ENCODE measurements at places on chromosomes 6 and 20.

DNA sequence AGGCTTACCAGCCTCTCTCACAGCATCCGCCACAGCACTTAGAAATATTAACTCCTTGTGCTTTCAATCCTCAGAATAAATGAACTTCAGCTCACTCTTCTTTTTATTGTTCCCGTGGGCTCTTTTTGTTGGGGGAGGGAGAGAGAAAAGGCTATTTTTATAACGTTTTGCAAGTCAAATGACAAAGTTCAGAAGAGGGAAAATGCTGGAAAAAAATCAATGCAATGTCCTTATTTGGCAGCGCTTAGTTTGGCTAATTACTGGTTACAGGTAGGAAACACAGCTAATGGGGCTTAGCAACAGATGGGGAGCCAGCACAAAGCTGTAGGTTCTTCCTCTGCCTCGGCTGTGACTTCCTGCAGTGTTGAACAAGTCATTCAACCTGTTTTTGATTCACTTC, 1067.0 kb upstream of the MAP3K7 start:
- DNase-seq, result no peak

DNA sequence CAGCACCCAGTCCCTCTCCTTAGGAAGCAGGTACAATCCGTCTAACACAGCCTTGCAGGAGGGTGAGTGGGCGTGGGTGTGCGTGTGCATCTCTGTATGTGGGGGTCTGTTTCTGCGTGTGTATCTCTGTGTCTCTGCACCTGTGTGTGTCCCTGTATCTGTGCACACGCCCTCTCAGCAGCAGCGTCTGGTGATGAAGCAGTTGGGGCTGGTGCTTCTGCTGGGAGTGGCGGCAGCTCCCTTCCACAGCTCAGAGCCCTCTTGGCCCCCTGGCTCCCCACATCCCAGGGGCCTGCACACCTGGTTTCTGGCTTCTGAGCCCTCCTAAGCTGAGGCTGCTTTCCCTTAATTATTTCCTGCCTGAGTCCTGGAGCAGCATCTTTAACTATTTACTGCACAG, 49.5 kb upstream of the CCDC167 start:
- DNase-seq, result peak; percentile 73

DNA sequence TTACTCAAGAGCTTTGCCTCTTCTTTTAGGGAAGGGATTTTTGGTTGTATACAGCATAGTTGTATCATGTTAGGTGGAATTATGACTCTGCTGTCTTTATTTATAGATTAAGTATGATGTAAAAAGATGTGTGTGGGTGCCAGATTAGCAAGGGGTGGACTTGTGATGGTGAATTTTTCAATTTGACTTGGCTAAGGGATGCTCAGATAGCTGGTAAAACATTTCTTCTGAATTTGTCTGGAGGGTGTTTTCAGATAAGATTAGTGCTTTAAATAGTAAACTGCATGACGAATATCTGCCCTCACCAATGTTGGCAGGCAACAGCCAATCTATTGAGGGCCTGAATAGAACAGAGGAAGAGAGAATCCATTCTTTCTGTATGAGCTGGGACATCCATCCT, 173.3 kb upstream of the TNFAIP3 start:
- DNase-seq, result no peak

- no peak for DNase-seq
Observed at GRCh38 chr6:108210556-108210955, 44.7 kb downstream of the NR2E1 start.

DNA sequence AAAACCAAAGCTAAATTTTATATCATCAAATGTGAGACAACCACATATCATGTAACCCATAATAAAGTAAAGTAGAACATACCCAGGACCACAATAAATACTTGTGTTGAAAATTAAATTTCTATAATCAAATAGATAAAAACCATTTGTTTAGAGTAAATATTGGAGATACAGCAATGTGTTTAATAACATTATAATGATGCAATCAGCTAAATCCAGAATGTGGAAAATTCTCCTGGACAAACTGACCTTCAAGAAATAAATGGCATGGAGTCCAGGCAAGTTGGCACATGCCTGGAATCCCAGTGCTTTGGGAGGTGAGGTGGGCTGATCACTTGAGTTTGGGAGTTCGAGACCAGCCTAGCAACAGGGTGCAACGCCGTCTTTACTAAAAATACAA, 84.0 kb downstream of the GPX5 start:
- no peak for DNase-seq

DNA sequence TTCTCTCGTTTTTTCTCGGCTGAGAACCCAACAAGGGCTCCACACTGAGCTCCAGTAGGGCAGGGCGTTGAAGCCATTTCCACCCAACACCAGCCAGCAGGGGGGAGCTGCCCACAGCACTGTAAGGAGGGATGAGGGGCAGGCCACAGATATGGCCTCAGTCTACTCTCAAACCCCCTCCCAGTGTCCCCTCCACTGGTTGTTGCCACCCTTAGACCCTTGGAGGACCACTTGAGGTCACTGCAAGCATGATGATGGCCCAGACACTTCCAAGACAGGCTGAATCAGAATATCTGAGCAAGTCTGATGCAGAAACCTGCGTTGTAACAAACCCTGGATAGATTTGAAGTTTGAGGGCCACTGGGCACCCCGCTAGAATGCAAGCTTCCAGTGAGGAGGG, 217.0 kb upstream of the CST7 start:
- no peak for DNase-seq

DNA sequence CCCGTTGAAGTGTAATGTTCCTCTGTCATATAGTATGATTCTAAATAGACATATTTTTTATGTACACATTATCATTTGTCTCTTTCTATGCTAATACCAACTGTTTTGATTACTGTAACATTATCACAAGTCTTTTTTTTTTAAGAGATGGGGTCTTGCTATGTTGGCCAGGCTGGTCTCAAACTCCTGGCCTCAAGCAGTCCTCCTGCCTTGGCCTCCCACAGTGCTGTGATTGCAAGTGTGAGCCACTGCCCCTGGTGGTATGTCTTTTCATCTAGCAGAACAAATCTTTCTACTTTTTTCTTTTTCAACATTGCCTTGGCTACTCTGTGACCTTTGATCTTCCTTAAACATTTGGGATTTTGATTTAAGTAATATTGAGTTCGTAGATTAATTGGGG, 57.7 kb downstream of the SLX4IP start:
- no peak for DNase-seq

DNA sequence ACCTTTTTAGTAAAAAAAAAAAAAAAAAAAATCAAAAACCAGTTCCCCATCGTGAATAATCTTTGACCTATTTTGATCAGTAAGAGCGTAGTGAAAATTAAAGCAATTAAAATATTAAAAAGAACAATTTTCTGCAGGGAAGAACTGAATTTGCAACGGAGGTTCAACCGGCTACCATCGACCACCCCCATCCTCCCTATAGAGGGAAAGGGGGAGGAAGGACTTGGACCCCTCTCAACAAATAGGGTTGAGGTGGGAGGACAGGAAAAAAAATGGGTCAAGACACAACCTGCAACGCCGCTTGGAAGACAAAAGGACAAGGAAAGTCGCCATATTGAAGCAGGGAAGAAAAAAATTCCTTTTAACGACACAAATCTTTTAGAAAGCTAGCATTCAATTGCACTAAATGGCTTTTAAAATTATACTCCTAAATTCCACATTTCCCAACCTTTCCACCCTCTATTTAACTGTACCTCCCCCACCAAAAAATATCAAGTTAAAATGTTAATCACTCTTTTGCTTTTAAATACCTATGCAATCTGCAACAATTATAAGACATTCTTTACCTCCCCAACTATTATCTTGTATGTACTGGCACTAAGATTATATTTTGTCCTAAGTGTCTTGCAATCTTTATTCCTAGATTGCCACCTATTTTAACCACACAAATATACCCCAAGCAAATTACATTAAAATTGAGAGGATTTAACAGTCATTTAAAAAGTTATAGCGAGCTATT, 1.7 kb downstream of the PPP1R10 start:
- peak; percentile 87 for DNase-seq

DNA sequence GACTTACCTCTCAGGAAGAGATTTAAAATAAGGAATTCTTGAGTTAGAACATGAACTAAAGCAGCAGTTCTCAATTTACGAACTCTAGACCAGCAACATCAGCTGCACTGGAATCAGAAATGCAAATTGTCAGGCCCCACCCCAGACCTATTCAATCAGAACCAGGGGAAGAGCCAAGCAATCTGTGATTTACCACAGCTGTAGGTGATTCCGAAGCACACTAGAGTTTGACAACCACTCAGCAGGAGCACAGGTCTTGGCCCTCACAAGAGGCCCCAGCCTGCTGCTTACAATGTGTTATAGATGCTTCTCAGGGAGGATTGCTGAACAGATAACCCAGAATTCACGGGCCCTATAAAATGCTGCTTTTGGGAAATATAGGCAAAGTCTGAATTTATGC, 279.2 kb downstream of the PTPRK start:
- DNase-seq, result no peak

DNA sequence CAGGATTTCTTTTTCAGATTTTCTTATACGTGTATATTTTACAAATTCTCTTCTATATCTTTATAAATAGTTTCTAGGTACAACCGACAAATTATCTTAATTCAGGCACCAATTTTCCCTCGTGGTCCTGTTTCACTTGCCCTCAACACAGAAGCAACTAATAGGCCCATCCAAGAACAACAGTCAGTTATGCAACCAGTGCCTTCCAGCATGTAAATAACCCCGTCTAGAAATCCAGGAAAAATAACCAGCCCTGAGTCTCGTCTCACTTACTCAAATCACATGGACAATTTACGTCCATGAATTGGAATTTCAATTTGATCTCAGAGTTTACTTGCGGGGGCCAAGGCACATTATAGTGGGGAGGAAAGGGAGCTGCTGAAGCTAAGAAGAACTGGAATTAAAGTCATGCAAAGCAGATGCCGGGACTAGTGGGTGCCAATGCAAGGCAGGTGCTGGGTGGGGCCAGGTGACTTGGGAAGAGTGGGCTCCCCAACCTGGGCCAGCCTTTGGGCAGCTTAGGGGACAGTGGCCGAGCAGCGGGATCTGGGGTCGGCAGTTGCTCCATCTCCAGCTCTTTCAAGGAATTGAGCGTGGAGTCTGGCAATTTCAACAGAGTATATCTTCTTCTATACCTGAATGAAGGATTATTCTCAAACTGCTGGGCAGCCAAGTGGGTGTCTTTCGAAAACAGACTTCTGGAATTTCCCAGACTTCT, 121.7 kb downstream of the EDN3 start:
- no peak for DNase-seq

GRCh38 chr20:1862663-1863053, 32.5 kb upstream of the SIRPA start:
- DNase-seq, result no peak

- no peak for DNase-seq
Observed at GRCh38 chr6:105726902-105727655, 324.2 kb upstream of the PREP start.

DNA sequence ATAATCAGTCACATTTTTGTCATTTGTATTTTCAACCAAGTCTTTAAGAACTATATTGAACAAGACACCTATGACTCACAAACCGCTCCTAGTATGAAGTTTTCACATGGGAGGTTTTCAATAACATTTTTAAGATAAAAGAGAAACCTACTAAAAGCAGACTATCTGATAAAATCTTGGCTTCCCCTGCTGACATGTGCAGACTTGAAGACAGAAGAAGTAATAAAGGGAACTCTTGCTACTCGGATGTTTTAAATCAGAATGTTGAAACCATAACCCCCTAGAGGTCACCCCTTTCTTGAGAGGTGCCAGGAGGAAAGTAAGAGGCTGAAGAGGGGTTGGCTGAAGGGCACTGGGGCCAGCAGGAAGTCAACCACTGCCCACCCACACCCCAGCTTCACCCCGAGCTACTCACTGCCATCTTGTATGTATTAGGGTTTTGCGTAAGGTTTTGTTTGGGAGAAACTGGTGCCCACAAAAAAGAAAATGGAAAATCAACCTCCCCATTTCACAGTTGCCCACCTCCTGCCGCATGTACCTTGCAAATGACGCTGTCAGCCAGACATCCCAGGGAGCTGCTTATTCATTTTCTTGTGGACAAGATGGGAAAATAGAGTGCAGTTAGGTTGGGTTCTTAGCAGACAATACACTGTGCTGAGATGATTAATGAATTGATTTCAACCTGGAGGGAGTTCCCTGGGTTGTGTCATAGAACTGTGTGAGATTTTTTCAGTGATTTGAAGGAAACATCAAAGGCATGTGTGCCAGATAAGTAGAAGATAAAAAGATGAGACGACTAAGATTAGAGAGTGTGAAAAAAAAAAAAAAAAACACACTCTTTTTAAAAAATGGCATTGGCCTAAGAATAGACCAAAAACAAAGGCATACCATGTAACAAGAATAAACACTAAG, 83.2 kb upstream of the TAB2 start:
- DNase-seq, result no peak

GRCh38 chr6:150603176-150603575, 3.5 kb downstream of the PLEKHG1 start:
- DNase-seq, result no peak

DNA sequence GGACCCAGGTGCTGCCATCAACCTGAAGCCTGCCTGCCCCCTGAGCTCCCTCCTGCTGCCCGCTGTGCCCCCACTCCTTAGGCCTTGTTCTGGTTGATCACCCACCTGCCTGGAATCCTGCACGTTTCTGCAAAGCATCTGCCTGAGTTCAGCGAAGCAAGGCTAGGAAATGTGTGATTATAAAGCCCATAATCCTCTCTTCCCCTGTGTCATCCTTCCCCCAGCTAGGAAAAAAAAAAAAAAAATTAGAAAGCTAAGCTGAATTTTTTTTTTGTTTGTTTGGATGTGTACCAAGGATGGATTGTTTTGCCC, 93.2 kb downstream of the FOXA2 start:
- no peak for DNase-seq

- no peak for DNase-seq
Observed at GRCh38 chr20:5393218-5393870, 76.6 kb upstream of the PROKR2 start.

DNA sequence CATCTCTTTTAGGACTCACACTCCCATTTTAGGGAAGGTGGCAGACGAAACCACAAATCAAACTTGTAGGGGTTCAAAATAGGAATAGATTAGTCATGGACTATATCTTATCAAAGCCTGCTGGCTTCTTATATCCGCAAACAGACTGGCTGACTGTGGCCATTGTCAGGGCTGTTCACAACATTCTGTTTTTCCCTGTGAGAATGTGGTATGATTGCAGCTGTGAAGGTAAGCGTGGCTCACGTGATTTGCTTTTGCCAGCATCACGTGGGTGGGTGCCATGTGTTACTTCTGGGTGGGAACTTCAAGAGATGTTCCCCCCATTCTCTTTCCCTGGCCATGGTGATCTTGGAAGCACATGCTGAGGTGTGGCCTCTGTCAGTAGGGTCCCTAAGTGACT, 5.9 kb downstream of the IP6K3 start:
- no peak for DNase-seq

GRCh38 chr6:26158076-26158580, 70.9 kb downstream of the HFE start:
- DNase-seq, result no peak

DNA sequence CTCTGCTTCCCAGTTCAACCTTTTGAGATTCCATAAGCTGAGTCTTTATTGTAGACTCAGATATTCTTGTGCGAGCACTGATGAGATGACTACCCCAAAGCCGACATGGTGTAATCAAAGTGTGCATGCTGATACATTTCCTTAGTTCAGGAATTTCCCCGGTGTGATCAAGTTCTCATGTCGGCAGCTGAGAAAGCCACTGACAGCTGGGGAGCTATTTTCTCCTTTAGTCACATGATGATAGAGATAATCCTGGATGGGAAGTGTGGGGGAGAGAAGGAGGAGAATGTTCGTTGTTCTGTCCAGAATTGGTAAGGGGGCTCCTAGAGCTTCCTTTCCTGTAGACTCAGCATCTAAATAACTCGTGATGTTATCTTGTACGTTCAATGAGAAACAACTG, 7.7 kb upstream of the CAP2 start:
- no peak for DNase-seq

Data from Karpas-422 (cell line).